Right cardiac atrium (tissue), 5 donors: ENCODE measurements at places on chromosomes 2 and 18. TPM values are rescaled to one million over a fixed set of nuclear protein-coding genes. Genes with fewer than 3 reads are reported as not detected.

GRCh38 chr2:202418027-202418426 is 41.9 kb downstream of the BMPR2 start:
- DNase-seq: no peak

- DNase-seq: peak; percentile 47
Observed at GRCh38 chr2:136920652-136921333, 155.4 kb downstream of the THSD7B start.

GRCh38 chr2:14535156-14535555 is 97.4 kb upstream of the LRATD1 start:
- DNase-seq: no peak

GRCh38 chr2:3610415-3610814 is 15.5 kb downstream of the COLEC11 start:
- no peak for DNase-seq

DNA sequence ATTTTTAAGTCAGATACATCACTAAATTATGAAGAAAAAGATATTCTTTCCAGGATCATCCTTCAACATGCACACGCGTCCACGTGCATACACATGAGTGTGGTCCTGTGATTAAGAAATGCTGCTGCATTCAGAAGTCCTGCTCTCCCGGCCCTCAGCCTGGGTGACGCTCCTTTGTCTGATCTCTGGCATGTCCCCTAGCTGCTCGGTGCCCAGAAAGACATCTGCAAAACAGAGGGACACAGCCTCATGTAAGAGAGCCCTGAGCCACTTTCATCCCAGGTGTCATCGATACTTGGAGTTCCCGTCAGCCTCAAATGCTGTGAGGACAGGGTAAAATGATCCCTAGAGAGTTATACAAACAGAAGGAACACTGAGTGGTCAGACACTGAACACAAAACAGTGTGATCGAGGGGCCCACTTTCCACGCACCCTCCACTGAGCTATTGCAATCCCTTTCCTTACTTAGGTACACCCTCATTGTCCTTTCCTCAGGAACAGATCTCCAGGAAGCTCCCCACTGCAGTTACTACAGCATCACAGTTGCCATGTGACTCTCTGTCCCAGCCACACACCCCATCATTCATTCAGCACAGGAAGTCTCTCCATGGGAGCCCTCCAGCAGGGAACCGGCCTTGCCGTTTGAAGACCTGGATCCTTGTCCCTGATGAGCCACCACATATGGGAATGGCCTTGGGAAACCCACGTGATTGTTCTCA is 32.1 kb downstream of the CRACDL start:
- no peak for DNase-seq

GRCh38 chr2:21754164-21754788 is 630.5 kb downstream of the TDRD15 start:
- no peak for DNase-seq

GRCh38 chr2:26916128-26916692 is 54.2 kb upstream of the MAPRE3 start:
- DNase-seq: no peak

GRCh38 chr18:73841661-73842060 is 306.0 kb downstream of the FBXO15 start:
- DNase-seq: no peak

DNA sequence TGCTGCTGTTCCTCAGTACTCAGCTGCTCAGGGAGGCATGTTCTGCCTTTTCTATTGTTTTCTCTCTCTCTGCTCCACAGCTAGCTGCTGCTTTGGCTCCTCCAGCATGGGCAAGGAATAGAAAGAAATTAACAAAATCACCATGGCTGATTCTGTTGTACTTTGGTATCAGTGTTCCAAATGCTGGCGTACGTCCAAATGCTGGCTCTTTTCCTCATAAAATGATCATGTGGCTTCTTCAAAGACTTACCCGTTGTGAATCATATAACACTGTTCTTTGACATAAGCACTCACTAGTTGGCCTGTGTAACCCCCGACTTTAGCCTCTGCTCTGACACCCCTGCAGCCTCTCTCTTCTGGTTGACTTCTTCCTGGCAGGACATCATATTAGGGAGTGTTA is 547.6 kb downstream of the CPS1 start:
- DNase-seq: peak; percentile 32

- DNase-seq: no peak
Observed at GRCh38 chr2:73701968-73702665, 35.0 kb downstream of the TPRKB start.

GRCh38 chr2:11292464-11293255 is 51.8 kb downstream of the ROCK2 start:
- no peak for DNase-seq

The TTC39C gene
- 5.4 TPM for total RNA-seq

GRCh38 chr2:88871336-88871735 is 179.9 kb downstream of the RPIA start:
- no peak for DNase-seq

GRCh38 chr2:162768656-162769055 is 69.9 kb downstream of the KCNH7 start:
- DNase-seq: no peak

- no peak for DNase-seq
Observed at GRCh38 chr2:30695749-30696148, 111.5 kb downstream of the CAPN13 start.
